ENCODE measurements at places on chromosomes 5 and 9.

DNA sequence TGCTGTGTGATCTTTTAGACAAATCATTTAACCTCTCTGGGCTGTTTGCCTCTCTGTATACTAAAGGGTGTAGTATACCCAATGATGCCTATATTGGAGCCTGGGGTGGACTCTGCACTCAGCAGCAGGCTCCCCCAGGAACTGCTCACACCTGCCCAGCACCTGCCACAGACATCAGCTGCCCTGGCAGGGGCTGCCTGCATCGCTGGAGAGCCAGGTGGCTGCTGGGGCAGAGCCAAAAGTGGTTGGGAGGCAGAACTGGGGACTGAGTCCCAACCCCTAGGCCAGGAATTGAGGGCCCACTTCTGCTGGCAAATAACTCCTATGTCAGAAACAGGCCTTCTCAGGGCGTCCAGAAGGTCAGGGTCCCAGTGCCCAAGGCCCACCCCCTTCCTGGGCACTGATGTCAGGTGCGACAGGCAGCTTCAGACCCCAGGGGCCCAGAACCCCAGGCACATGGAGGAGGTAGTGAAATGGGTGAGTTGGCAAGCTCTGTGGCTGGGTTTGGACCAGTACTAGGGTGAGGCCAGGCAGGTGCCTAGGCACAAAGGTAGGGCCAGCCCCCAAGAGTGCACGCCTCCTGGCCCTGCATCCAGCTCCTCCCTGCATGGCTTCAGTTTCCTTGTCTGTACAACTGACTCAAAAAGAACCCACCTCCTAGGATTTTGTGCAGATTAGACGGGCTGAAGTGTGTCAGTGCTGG lies 5.8 kb downstream of the UNC5A start:
- DNase-seq: no peak

DNA sequence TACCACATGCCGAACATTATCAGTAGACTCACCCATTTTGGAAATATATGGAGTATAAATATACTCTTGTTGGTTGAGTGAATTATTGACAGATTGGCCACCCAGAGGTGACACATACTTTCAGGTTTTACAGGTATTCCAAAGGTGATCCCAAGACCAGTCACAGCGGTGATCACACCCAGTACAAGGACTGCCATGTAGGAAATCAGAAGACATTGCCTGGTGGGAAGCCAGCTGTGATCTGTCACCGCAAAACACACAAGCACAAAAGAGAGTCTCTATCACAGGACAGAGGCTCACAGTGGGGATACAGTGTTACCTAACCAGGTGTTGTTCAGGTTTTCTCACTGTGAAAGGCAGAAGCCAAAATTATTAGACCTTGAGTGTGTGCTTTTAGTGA lies 15.8 kb downstream of the BTF3 start:
- DNase-seq: no peak

- DNase-seq: no peak
Measured at GRCh38 chr5:180159756-180160155, 49.3 kb downstream of the RASGEF1C start.

GRCh38 chr5:88660264-88660946 lies 222.6 kb downstream of the MEF2C start:
- no peak for DNase-seq

GRCh38 chr9:8552732-8553131 lies 753.2 kb upstream of the DMAC1 start:
- no peak for DNase-seq

- DNase-seq: no peak
Measured at GRCh38 chr9:94511134-94511954, 43.5 kb upstream of the PCAT7 start.

DNA sequence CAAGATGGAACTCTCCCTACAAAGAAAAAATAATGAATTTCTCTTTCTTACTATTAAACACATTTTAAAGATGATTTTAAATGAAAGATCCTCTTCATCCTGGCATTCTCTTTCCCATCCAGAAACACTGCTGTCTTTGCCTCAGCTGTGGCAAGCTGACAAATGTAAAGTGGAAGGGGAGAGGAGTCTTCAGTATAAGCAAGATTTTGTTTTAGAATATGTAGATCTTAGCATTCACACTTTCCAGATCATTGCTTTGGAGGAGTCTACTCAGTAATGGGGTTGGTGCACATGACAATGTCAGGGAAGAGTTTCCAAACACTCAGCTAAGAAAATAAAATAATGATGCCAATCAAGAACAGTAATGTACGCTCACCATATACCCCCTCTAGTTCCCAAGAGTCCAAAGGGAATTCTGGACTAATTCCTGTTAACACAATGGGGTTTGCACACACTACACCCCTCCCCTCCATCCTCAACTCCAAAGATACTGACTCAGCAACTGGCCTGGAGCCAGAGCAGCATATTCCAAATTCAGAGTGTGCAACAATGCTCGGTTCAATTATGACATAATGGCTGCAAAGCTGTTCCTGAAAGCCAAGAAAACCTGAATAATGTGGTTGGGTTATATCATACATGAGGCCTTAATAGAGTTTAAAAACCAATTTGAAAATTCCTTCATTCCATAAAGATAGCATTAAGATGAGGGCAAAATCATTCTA lies 4.6 kb downstream of the C5orf63 start:
- no peak for DNase-seq

GRCh38 chr5:195401-196160 lies 4.3 kb downstream of the LRRC14B start:
- no peak for DNase-seq

DNA sequence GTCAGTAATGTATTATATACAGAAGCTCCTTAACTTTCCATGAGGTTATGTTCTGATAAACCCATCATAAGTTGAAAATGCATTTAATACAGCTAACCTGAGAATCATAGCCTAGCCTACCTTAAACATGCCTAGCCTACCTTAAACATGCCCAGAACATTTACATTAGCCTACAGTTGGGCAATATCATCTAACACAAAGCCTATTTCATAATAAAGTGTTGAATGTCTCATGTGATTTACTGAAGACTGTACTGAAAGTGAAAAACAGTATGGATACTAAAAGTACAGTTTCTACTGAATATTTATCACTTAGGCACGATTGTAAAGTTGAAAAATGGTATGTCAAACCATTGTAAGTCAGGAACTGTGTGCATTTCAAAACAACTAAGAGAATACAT lies 1.6 kb downstream of the GM2A start:
- no peak for DNase-seq

All from tibial nerve (tissue), 4 donors.